T1000 (cell line): ENCODE measurements at places on chromosomes 12 and 14.
A peak's percentile ranks its signal among the peaks of the same experiment; 100 is the strongest.

GRCh38 chr14:39342768-39343167, 89.5 kb downstream of the FBXO33 start:
- no peak for DNase-seq

DNA sequence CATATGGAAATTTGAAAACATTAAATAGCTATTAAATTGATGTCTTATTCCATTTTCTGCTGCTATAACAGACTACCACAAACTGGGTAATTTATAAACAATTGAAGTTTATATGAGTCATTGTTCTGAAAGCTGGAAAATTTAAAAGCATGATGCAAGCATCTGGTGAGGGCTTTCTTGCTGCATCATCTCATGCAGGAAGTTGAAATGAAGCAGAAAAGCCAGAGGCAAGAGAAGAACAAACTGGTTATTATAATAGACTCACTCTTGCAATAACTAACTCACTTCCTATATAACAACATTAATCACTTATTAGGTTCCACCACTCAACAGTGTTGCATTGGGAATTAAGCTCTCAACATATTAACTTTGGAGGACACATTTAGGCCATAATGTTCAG, 1277.4 kb downstream of the LRFN5 start:
- peak; percentile 9 for DNase-seq

- no peak for DNase-seq
Observed at GRCh38 chr14:24984846-24985589, 64.9 kb downstream of the STXBP6 start.

GRCh38 chr12:130097342-130097741, 64.9 kb upstream of the FZD10 start:
- no peak for DNase-seq

DNA sequence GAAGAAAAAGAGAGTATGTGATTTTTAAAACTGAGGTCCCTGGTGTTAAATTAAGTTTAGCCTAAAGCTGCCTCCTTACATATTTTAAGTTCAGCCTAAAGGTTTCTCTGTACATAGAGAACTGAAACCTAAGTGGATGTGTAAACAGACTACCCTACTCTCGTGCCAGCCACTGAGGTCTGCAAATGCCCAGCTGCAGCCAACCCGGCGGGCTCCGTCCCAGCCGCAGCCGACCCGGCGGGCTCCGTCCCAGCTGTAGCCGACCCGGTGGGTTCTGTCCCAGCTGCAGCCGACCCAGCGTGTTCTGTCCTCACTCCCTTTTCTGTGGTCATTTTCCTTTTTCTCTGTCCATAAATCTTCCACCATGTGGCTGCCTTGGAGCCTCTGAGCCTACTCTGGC, 97.2 kb upstream of the SFSWAP start:
- DNase-seq: no peak

DNA sequence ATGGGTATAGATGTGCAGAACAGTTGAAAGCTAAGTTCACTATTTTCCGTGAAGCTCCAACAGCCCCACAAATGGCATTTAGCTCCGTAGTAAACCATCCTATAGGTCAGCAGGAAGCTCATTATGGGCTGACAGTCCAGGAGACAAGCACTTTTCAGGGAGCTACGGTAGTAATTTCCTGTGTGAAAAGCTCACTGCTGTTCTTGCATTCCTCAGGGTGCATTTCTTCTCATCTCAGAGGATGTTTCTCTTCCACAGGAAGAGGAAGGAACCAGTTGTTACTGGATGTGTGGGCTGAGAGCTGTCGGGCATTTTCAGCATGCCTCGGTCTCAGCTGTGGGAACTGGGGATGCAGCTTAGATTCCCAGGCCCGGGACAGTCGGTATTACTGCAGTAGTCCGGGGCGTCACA, 72.8 kb downstream of the GALNT4 start:
- no peak for DNase-seq
